Cardiac muscle cell (in vitro differentiated cells and primary cell): ENCODE measurements at places on chromosomes 16 and 17. TPM values are rescaled to one million over a fixed set of nuclear protein-coding genes. Genes with fewer than 3 reads are reported as not detected.

Gene APPBP2
- 22.5 and 22.9 TPM in 2 replicates for total RNA-seq

Gene CRYBA1
- total RNA-seq = not detected in 2 replicates

Gene CHD3
- 40.2 and 64.7 TPM in 2 replicates for total RNA-seq

Gene GNGT2
- total RNA-seq = not detected in 2 replicates

Gene LDAF1
- 17.1 and 20.7 TPM in 2 replicates for total RNA-seq

Gene KRT13
- total RNA-seq = not detected in 2 replicates

Gene JPH3
- 33.9 and 39.3 TPM in 2 replicates for total RNA-seq

Gene NPIPA8
- total RNA-seq = 0.39 TPM in 1 of 2 replicates, not detected in the other

Gene ALDH3A1
- 1.0 TPM in 1 of 2 replicates, not detected in the other for total RNA-seq

Gene PRRT2
- 17.9 and 19.7 TPM in 2 replicates for total RNA-seq

- H3K4me1 ChIP-seq = no peaks in the 10 kb centered on the region
- peaks cover 9% of the 10 kb centered on the region for H3K27me3 ChIP-seq
- no peak overlapping the region for H3K4me3 ChIP-seq
- DNase-seq = peak; percentile 17
- no peaks in the 10 kb centered on the region for H3K36me3 ChIP-seq
Observed at GRCh38 chr17:17413821-17414220, 63.0 kb upstream of the MED9 start.

GRCh38 chr16:14007450-14007849 lies 63.7 kb upstream of the MRTFB start:
- no peak overlapping the region for H3K27ac ChIP-seq
- peak; percentile 75 for DNase-seq
- no peaks in the 10 kb centered on the region for H3K27me3 ChIP-seq
- peaks cover 8% of the 10 kb centered on the region for H3K4me1 ChIP-seq
- H3K36me3 ChIP-seq = no peaks in the 10 kb centered on the region

GRCh38 chr17:78124836-78125137 lies 3.8 kb downstream of the TMC6 start:
- peaks cover 19% of the 10 kb centered on the region for H3K36me3 ChIP-seq
- no peaks in the 10 kb centered on the region for H3K27me3 ChIP-seq
- no peak for DNase-seq
- H3K4me1 ChIP-seq = peaks cover 14% of the 10 kb centered on the region
- peak overlapping the region; percentile 88 for H3K27ac ChIP-seq

GRCh38 chr17:63426041-63426916 lies 19.8 kb downstream of the CYB561 start:
- H3K4me1 ChIP-seq = no peaks in the 10 kb centered on the region
- no peak for DNase-seq
- peaks cover 11% of the 10 kb centered on the region for H3K36me3 ChIP-seq
- H3K27ac ChIP-seq = no peak overlapping the region
- H3K4me3 ChIP-seq = no peak overlapping the region

GRCh38 chr16:64406770-64407181 lies 715.1 kb downstream of the CDH11 start:
- no peaks in the 10 kb centered on the region for H3K36me3 ChIP-seq
- no peak overlapping the region for H3K27ac ChIP-seq

DNA sequence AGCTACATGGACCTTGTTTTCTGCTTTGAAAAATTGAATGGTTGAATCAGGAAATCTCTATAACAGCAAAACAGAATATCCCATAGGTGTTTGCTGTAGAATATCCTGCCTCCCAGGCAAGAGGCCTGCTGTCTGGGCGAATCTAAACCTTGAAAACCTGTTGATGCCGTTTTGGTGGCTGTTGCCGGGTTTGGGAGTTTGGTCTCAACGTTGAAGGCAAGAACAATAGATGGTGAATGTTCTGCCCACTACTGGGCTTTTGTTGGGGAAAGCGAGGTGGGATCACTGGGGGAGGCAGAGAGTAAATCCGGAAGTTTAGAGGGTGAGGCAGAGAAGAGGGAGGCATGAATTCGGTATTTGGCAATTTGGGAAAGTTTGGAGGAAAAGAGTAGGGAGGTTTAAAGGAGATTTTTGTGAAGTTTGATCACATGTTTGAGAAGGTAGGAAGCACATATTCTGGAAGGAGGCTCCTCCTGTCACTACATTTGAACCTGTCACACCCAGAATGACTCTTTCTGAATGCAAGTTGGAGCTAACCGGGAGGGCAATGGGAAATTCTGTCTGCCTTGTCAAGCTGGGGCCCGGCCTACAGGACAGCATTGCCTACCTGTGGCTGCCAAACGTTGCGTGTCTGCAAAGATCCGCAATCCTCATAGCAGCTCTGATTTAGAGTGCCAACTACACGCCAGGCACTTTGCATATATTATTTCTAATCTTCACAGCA lies 46.5 kb downstream of the GPRC5B start:
- H3K4me3 ChIP-seq = no peak overlapping the region
- DNase-seq = no peak
- H3K27ac ChIP-seq = peak overlapping the region; percentile 48
- H3K36me3 ChIP-seq = no peaks in the 10 kb centered on the region
- peaks cover 21% of the 10 kb centered on the region for H3K4me1 ChIP-seq
- no peaks in the 10 kb centered on the region for H3K27me3 ChIP-seq

- no peaks in the 10 kb centered on the region for H3K36me3 ChIP-seq
- no peak overlapping the region for H3K27ac ChIP-seq
- H3K4me3 ChIP-seq = no peak overlapping the region
- no peaks in the 10 kb centered on the region for H3K27me3 ChIP-seq
- no peak for DNase-seq
Observed at GRCh38 chr16:81621496-81621895, 157.6 kb upstream of the PLCG2 start.

DNA sequence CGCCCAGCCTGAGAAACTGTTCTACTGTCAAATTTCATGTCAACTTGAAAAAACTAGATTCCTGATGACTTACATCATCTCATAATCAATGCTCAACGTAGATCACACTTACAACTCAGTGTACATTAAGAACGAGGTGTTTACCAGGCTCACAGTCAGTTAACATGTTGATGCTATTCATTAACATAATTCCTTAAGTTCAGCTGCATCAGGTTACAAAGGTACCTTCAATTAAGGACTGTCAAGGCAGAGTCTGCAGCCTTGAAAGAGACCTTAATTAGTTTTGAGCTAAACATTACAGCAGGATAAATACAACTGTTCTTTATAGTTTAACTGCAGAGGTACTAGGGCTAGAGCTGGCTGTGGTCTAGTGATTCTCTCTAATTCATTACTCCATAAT lies 1.9 kb downstream of the GNA13 start:
- H3K4me1 ChIP-seq = peaks cover 12% of the 10 kb centered on the region
- no peak overlapping the region for H3K27ac ChIP-seq

- no peaks in the 10 kb centered on the region for H3K4me1 ChIP-seq
- DNase-seq = no peak
- no peak overlapping the region for H3K27ac ChIP-seq
- H3K27me3 ChIP-seq = no peaks in the 10 kb centered on the region
Observed at GRCh38 chr17:69978056-69978646, 96.9 kb upstream of the KCNJ16 start.

GRCh38 chr17:80706463-80706867 lies 161.8 kb downstream of the RPTOR start:
- H3K27ac ChIP-seq = no peak overlapping the region
- no peak for DNase-seq

DNA sequence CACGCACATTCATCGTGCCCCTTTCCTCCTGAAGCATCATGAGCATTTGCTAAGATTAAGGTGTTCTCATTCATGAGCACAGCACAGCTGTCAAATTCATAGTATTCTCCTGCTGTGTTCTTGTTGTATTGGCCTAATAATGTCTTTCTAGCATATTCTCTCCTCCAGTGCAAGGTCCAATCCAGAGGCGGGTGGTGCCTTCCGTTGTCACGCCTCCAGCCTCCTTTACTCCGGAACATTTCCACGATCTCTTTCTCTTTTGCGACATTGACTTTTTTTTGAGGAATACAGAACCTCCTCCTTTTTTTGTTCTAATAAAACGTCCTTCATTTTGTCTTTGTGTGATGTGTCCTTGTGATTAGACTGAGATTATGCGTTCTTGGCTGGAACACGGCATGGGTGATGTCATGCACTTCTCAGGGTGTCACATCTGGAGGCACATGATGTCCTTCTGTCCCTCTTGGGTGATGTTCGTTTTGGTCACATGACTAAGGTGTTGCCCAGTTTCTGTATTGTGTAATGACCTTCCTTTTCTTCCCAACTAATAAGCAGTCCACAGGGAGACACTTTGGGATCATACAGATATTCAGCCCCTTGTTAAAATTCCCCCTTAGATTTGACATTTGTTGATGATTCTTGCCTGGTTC lies 66.3 kb downstream of the CLEC16A start:
- H3K36me3 ChIP-seq = no peaks in the 10 kb centered on the region
- no peak overlapping the region for H3K27ac ChIP-seq
- no peak overlapping the region for H3K4me3 ChIP-seq

DNA sequence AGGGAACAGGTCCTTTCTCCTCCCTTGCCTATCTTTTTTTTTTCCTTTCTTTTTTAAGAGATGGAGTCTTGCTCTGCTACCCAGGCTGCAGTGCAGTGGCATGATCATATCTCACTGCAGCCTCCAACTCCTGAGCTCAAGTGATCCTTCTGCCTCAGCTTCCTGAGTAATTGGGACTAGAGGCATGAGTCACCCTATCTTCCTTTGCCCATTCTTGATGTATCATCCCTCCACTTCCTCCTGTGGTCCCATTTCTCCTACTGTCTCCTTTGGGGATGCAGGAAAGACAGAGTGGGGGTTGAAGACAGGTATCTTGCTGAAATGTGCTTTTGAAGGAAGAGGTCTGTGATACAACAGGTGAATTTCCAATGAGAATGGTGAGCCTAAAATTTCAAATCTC lies 5.5 kb downstream of the MYO19 start:
- H3K4me1 ChIP-seq = no peaks in the 10 kb centered on the region
- H3K27ac ChIP-seq = no peak overlapping the region
- H3K4me3 ChIP-seq = no peak overlapping the region
- peaks cover 26% of the 10 kb centered on the region for H3K36me3 ChIP-seq
- H3K27me3 ChIP-seq = no peaks in the 10 kb centered on the region

DNA sequence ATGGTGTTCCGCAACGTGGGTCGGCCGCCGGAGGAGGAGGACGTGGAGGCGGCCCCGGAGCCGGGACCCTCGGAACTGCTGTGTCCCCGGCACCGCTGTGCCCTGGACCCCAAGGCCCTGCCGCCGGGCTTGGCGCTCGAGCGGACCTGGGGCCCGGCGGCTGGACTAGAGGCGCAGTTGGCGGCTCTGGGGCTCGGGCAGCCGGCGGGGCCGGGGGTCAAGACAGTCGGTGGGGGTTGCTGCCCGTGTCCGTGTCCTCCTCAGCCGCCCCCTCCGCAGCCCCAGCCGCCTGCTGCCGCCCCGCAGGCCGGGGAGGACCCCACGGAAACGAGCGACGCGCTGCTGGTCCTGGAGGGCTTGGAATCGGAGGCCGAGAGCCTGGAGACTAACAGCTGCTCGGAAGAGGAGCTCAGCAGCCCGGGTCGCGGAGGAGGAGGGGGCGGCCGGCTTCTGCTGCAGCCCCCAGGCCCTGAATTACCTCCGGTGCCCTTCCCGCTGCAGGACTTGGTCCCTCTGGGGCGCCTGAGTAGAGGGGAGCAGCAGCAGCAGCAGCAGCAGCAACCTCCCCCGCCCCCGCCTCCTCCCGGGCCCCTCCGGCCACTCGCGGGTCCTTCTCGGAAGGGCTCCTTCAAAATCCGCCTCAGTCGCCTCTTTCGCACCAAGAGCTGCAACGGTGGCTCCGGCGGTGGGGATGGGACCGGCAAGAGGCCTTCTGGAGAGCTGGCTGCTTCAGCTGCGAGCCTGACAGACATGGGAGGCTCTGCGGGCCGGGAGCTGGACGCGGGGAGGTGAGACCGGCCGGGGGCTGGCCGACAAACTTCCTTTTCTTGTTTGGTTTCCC lies 821 bp downstream of the SOCS7 start:
- H3K27me3 ChIP-seq = no peaks in the 10 kb centered on the region
- DNase-seq = peak; percentile 53
- no peaks in the 10 kb centered on the region for H3K36me3 ChIP-seq
- peak overlapping the region; percentile 86 for H3K27ac ChIP-seq
- H3K4me3 ChIP-seq = peak overlapping the region; percentile 99
- H3K4me1 ChIP-seq = peaks cover 14% of the 10 kb centered on the region

GRCh38 chr17:60557805-60558204 lies 31.8 kb upstream of the APPBP2 start:
- no peaks in the 10 kb centered on the region for H3K36me3 ChIP-seq
- no peaks in the 10 kb centered on the region for H3K4me1 ChIP-seq
- H3K4me3 ChIP-seq = no peak overlapping the region
- no peak overlapping the region for H3K27ac ChIP-seq
- no peak for DNase-seq

- H3K4me3 ChIP-seq = no peak overlapping the region
- no peak for DNase-seq
Observed at GRCh38 chr16:12728469-12728868, 75.2 kb downstream of the CPPED1 start.

- DNase-seq = no peak
- no peak overlapping the region for H3K27ac ChIP-seq
- H3K4me3 ChIP-seq = no peak overlapping the region
- H3K4me1 ChIP-seq = peaks cover 4% of the 10 kb centered on the region
Observed at GRCh38 chr17:42929497-42929844, 28.9 kb downstream of the G6PC1 start.

DNA sequence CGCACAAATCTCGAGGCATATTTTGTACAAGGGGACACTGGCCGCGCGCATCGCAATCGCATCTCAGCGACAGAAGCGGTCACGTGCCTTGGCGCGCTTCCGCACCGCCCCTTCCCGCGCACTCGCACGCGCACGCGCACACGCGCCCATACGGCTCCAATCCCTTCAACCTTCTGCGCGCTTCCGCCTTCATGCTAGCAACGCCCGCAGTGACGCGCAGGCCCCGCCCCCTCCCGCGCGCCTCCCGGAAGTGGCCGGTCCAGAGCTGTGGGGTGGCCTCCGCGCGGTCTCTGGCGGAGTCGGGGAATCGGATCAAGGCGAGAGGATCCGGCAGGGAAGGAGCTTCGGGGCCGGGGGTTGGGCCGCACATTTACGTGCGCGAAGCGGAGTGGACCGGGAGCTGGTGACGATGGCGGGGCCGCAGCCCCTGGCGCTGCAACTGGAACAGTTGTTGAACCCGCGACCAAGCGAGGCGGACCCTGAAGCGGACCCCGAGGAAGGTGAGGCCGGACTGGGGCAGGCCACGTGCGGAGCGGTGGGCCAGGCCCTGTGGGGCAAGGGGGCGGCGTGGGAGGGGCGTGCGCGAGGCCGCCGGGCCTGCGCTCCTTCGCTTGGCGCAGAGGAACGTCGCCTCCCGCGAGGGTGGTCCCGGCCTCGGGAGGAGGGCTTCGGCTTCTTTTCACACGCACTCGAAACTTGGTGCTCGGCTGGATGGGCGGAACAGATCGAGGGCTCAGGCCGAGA lies at the start of gene AATF:
Gene AATF (plus strand): TSS at position 238 of the 744 bp plus-strand sequence. CDS start 172 bp downstream, at position 410.
- peaks cover 9% of the 10 kb centered on the region for H3K4me1 ChIP-seq
- peak within 1 kb of the TSS; percentile 64 for H3K4me3 ChIP-seq
- peak; percentile 97 for DNase-seq
- peaks cover 38% of the 10 kb centered on the region for H3K27me3 ChIP-seq

DNA sequence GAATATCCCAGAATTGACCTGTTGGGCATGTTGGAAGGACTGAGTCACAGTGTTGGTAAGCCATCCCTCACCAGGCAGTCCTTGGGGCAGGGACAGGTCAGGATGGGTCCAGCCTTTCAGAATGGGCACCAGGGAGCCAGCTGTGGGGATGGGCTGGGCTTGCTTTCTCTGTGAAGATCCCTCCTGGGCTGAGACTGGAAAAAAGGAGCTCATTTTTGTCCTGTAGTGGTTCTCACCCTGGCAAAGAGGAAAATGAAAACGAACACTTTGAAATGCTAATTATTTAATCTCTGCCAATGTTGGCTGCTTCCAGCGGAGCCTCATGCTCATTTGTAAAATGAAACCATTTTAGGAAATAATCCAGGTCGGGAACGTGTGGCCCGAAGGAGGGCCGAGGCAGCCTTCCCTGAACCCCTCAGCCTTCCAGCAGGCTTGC lies 237.5 kb upstream of the SALL1 start:
- DNase-seq = no peak
- no peaks in the 10 kb centered on the region for H3K4me1 ChIP-seq
- no peak overlapping the region for H3K27ac ChIP-seq
- H3K27me3 ChIP-seq = no peaks in the 10 kb centered on the region
- no peaks in the 10 kb centered on the region for H3K36me3 ChIP-seq
